Activated CD4-positive, alpha-beta T cell treated with anti-CD3 and anti-CD28 coated beads, Interleukin-2, amount 10 ng/mL, durations not matched to agents 24 days and 14 days (primary cell): ENCODE measurements at places on chromosomes 12 and 14. TPM values are rescaled to one million over a fixed set of nuclear protein-coding genes. Genes with fewer than 3 reads are reported as not detected.

GRCh38 chr12:79964100-79964627 is 29.3 kb upstream of the PPP1R12A start:
- H3K36me3 ChIP-seq, result no peaks in the 10 kb centered on the region
- no peak overlapping the region for H3K27ac ChIP-seq
- no peak for DNase-seq
- H3K4me3 ChIP-seq, result no peak overlapping the region

- peaks cover 31% of the 10 kb centered on the region for H3K36me3 ChIP-seq
- peak overlapping the region; percentile 62 for H3K27ac ChIP-seq
- peaks cover 59% of the 10 kb centered on the region for H3K4me1 ChIP-seq
- no peaks in the 10 kb centered on the region for H3K27me3 ChIP-seq
- DNase-seq, result no peak
- H3K4me3 ChIP-seq, result no peak overlapping the region
These were observed 145.7 kb downstream of the CHST11 start for GRCh38 chr12:104602406-104602805.

- no peak overlapping the region for H3K27ac ChIP-seq
- H3K4me3 ChIP-seq, result no peak overlapping the region
- H3K27me3 ChIP-seq, result no peaks in the 10 kb centered on the region
- no peaks in the 10 kb centered on the region for H3K36me3 ChIP-seq
These were observed 21.0 kb downstream of the ASPG start for GRCh38 chr14:104106471-104106991.

- peaks cover 3% of the 10 kb centered on the region for H3K27me3 ChIP-seq
- H3K27ac ChIP-seq, result no peak overlapping the region
- H3K4me3 ChIP-seq, result no peak overlapping the region
These were observed 201.0 kb downstream of the TMX1 start for GRCh38 chr14:51441001-51441400.

- H3K4me1 ChIP-seq, result no peaks in the 10 kb centered on the region
- H3K27ac ChIP-seq, result no peak overlapping the region
- H3K27me3 ChIP-seq, result peaks cover 2% of the 10 kb centered on the region
- H3K36me3 ChIP-seq, result no peaks in the 10 kb centered on the region
- no peak for DNase-seq
These were observed 91.4 kb downstream of the DNAH10 start for GRCh38 chr12:123853396-123854070.

- no peak overlapping the region for H3K27ac ChIP-seq
- no peaks in the 10 kb centered on the region for H3K36me3 ChIP-seq
- H3K4me3 ChIP-seq, result no peak overlapping the region
- DNase-seq, result peak; percentile 73
- H3K27me3 ChIP-seq, result peaks cover 17% of the 10 kb centered on the region
These were observed 502.5 kb downstream of the VRK1 start for GRCh38 chr14:97299661-97300060.

BCL11B gene
- total RNA-seq, result 48.2 and 48.5 TPM in 2 replicates
